ENCODE measurements at places on chromosomes 3 and 15.
A peak's percentile ranks its signal among the peaks of the same experiment; 100 is the strongest.

GRCh38 chr3:139935866-139936817 is 1.2 kb downstream of the CLSTN2 start:
- DNase-seq = peak; percentile 21

DNA sequence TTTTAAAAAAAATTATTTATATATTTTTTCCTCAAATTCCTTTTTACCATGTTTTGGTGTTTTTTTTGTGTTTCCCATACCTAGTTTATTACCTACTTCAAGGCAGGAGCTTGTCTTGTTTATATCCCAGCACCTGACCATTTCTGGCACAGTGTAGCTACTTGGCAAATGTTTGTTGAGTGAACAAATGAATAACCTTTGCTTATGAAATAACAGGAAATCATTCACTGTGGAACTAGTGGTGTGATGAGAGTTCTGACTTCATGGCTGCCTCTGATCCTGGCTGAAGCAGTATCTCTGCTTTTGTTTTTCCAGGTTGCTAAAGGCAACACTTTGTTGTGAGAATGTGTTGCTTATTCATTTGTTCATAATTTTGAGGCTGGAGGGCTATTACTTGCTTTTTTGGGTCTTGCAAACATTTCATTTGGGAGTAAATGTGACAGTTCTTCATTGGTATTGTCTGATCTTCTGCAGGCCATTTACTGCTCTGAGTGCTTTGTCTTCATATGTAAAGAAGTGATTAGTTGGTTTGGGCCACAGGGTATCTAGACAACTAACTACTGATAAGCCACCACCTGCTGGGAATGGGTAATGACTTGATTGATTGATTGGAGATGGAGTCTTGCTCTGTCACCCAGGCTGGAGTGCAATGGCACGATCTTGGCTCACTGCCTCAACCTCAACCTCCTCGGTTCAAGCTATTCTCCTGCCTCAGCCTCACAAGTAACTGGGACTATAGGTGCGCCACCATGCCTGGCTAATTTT is 5.7 kb downstream of the RAD54L2 start:
- no peak for DNase-seq

DNA sequence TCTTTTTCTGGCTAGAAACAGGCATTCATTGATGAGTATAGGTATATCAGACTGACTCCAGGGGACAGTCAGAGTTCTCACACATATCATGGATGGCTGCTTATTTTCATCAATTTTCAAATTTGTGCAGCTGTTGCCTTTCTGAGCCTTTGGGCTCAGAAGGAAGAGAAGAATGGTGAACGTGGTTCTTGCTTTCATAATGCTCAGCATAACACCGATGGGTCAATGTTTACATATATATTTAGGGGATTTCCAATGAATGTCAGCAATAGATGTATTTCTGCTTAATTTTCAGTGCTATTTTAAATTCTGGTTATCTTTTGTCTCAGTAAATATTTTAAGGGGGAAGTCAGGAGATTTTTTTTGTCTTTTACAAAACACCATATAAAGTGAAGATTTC is 581.4 kb upstream of the DPPA4 start:
- DNase-seq = no peak

- DNase-seq = no peak
Observed at GRCh38 chr3:30952786-30953185, 58.3 kb upstream of the GADL1 start.

GRCh38 chr15:87224404-87224803 is 1032.1 kb downstream of the NTRK3 start:
- no peak for DNase-seq

GRCh38 chr15:38701149-38701548 is 136.5 kb upstream of the RASGRP1 start:
- DNase-seq = no peak

DNA sequence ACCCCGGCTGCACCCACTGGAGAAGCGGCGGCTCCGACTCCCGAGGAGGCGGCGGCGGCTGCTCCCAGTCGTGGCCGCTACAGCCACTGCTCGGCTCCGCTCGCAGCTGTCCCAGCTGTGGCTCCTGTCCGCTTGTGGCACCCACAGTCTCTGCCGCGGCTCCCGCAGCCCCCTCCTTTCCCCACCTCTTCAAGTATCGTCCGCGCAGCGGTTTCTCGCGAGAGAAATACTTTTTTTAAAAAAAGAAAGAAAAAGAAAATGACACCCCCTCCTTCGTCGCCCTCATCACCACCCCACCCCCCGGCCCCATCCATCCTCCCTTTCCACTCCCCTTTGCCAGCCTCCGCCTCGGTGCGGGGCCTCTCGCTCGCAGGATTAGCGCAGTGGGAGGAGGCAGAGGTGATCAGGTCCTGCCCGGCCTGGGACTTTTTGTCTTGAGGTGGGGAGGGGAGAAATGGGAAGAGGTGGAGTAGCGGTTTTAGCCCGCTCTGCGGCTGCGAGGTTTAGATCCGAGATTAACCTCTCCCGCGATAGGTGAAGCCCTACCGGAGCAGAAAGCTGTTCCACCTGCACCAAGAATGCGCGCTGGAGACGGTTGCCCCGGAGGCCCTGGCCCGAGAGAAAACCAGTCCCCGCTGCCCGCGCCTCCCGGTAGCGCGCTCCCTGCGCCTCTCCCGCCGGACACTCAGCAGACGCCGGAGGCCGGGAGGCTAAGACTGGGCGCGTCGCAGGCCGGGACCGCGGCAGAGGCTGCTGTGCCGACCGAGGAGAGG is at the start of gene FBN1:
FBN1 (minus strand) TSS at position 152 of the 773 bp plus-strand sequence. CDS start 940 bp downstream, outside the sequence.
- peak; percentile 87 for DNase-seq

DNA sequence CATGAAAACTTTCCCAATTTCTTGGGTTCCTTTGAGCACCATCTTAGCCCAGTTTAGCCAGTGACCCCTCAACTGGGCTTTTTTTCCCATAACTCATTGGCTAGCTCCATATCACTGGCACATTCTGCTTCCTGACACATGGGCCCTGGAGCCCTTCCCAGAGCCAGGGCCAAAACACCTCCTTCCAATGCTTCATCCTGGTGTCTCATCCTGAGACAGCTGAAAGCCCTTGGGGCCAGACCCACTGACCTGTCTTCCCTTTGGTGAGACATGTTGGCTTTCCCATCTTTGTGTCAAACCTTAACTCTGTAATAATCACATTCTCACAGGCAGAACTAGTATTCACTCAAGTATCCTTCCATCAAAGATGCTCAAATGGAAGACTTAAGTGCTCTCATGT is 82.6 kb upstream of the SMAD3 start:
- DNase-seq = no peak

DNA sequence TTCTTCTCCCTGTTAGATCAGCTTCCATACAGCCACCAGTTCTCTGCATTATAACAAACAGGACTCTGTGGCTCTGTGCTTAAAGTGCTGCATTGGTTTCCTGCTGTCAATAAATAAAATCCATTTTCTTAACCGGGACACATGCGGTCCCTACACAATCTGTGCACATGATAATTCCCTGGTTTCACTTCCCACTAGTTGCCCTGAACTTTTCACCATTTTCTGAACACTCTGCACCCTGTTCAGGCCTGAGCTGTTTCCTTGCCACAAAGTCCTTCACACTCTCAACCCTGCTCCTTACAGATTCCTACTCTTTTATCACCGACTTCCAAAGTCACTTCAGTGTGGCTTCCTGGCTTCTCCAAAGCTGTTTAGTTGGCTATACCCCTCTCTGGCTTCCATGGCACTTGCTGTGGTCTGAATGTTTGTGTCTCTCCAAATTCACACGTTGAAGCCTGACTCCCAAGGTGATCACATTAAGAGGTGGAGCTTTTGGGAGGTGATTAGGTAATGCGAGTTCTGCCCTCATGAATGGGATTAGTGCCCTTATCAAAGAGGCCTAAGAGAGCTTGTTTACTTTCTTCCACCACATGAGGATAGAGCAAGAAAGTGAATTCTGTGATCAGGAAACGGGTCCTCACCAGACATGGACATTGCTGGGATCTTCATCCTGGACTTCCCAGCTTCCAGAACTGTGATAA is 233.4 kb downstream of the CHST2 start:
- no peak for DNase-seq

- no peak for DNase-seq
Observed at GRCh38 chr15:50911621-50912020, 3.1 kb downstream of the AP4E1 start.

DNA sequence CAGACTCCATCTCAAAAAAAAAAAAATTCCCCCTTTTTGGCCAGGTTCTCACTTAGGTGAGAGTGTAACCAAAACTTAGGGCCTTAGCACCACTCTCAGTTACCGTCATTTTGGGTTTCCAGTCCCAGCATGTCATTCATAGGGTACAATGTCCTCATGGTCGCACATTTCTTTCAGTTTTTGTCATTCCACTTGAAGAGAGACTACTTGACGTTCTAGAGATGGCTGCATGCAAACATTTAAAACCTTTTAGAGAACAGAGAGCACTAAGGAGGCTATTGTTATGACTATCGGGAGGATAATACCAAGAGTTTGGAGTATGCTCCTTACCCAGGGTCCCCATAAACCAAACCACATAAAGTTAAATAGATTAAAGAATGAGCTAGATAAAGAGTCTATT is 37.9 kb upstream of the THUMPD3 start:
- DNase-seq = no peak

GRCh38 chr15:33754242-33754641 is 214.1 kb upstream of the CHRM5 start:
- DNase-seq = no peak

DNA sequence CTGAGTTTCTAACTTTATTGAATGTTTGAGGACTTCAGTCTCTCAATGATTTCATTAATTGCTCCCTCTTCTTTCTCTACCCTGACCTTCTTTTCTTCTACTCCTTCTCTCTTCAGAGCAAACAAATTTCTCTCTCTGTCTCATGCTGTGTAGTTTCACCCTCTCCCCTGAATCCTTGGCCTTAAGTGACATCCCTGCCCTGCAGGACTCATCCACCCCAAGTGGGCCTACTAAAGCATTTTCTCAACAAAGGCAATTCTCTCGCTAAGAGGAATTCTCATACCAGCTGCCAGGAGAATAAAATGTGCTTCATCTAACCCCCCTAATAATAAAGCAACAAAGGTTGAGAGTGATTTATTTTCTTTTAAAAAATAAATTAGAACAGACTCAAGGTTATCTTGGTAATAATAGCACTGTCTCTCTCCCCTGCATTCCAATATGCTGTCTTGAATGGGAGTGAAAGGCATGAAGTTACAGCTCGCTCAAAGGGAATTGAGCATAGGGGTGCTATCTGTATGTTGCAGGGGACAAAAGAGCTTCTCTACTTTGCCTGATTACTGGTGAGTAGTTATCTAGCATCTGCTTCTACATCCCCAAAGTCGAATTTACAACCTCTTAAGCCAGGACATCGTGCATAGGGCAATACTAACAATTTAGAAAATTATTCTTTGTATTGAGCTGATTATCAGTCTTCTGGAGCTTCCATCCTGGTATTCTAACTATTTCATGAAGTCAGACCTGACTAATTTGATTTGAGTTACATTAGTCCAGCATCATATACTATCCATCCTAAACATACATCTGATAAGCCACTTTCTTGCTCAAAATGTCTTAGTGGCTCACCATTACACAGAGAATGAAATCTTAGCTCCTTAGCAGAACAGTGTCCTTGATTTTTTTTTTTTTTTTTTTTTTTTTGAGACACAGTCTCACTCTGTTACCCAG is 76.9 kb upstream of the DNAJC19 start:
- no peak for DNase-seq

DNA sequence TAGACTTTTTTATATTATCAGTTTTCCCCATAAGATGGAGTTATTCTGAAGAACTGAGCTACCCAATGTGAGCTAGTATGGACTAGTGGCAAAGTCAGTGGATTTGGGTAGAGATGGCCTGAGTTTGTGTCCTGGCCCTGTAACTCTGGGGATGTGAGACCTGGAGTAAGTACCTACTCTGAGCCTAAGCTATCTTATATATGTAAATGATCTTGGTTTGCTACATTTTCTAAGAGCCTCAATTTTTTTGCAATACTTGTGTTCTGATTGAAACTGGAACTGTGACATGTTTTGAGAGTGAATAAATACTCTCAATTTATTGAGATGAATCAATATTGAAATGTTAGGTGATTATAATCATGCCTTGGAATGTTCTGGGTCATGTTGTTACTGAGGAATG is 73.6 kb downstream of the ZNF621 start:
- DNase-seq = no peak

GRCh38 chr15:89841962-89842361 is 27.3 kb upstream of the ANPEP start:
- no peak for DNase-seq

- no peak for DNase-seq
Observed at GRCh38 chr3:98038286-98038685, 3.2 kb upstream of the GABRR3 start.

- DNase-seq = no peak
Observed at GRCh38 chr15:43886558-43886957, 59.8 kb downstream of the WDR76 start.

- DNase-seq = no peak
Observed at GRCh38 chr3:12154151-12154550, 4.6 kb downstream of the TIMP4 start.

DNA sequence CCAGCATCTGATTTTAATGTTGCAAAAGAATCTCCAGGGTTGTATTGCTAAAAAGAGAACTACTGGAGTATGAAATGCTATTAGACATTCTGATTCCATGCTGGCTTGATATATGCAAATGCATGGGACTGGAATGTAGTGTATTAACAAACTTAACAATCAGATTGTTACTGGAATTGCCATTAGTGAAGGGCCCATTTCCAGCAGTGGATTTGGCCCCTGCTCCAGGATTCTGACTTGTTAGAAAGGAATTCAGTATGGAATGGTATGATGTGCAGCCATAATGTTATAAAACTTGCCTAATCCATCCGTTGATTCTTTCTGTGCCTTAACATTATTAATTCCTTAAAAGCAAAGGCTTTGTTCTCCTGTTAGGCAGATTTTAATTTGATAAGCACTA is 7.9 kb downstream of the ARRDC4 start:
- no peak for DNase-seq

GRCh38 chr15:52093539-52094510 is 18.8 kb downstream of the BCL2L10 start:
- no peak for DNase-seq

DNA sequence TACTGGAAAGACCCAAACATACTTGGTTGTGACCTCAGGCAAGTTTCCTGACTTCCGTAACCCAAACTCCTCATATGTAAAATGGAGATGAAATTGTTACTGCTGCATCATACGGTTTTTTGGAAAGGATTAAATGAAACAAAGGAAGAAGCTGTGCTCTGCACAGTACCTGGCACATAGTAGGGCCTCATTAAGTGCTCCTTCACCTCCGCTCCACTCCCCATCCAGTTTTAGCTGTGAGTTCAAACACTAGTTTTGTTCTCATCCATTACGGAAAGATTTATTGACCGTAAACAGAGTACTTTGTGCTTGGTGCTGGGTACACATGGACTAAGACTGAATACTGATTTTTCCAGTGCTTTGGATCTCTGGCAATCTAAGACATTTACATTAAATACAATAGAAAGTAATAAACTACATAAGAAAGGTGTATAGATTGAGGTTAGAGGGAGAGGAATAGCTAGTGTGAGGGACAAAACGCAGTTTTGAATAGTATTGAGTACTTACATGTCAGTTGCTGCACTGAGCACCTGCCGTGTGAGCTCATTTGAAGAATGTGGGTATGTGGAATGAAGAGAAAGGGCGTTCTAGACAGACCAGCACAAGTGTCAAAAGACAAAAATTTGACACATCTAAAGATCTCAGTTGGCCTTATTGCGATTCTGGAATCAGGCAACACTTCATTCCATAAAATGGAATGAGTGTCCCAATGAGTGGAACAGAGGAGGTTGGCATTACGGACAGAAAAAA is 594 bp upstream of the ICE2 start:
- no peak for DNase-seq
